HEK293T (cell line): ENCODE measurements at places on chromosomes 12 and 14.

DNA sequence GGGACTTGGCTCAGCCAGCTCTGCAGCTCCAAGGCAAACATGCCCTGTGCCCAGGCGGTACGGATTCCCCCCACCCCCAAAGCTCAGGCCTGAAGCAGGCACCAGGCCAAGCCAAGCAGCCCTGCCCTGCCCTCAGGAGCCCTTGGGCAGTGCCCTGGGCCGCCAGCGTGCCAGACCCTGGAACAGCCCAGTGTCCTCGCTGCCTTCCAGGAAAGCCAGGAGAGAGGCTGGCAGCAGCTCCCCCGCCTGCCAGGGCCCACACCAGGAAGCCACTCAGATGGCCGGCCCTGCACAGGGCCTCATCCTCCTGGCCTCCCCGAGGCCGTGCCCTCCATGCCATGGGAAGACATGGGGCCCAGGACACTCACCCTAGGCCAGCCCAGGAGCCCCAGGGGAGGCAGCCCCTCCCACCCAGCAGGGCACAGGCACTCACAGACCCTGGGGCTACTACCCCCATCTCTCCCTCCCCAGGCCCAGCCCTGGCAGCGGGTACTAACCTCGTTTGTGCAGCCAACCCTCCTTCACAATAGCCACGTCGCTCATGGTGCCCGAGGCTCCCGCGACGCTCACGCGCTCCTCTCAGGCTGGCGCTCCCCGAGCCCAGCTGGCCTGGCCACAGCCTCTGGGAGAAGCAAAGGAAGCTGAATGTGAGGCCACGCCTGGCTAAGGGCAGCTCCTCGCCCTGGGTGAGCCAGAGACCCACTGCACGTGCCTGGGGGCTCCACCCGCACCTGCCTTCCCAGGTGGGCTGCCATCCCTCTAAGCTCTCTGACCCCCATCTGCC is 3.3 kb downstream of the AKT1 start:
- no peak for DNase-seq

DNA sequence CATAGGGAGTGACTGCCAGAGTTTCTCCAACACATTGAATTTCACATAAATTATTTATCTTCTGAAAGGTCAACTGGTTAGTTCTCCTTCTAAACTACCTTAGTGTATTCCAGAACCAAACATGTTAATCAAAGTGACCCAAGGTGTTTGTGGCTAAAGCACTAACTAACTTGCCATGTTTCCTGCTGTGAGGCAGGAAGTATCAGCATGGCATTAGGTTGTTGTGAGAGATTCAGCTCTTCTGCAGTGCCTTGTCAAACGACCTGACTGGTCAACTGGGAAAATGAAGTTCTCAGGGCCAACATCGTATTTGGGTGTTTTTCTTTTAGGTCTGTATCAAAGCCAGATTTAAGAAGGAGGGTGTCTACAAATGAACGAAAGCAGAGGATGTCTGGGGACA is 448.1 kb downstream of the APAF1 start:
- no peak for DNase-seq

DNA sequence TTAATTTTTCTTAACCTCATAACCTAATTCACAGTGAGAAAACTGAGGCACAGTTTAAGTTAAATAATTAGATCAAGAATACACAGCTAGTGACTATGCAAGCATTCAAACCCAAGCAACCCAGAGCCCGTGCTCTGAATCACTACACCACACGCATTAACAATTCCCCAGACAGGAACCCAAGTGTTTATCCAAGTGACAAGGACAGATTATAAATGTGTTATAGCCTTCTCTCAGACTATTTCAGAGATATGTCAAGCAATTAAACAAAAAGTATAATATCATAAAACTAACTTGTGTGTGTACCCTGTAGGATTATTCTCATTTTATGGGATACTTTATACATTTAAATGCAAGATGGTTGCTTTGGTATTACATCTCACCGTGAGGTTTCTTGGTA is 43.8 kb downstream of the MED13L start:
- DNase-seq, result no peak

GRCh38 chr12:66900616-66901015 is 221.7 kb upstream of the GRIP1 start:
- no peak for DNase-seq

DNA sequence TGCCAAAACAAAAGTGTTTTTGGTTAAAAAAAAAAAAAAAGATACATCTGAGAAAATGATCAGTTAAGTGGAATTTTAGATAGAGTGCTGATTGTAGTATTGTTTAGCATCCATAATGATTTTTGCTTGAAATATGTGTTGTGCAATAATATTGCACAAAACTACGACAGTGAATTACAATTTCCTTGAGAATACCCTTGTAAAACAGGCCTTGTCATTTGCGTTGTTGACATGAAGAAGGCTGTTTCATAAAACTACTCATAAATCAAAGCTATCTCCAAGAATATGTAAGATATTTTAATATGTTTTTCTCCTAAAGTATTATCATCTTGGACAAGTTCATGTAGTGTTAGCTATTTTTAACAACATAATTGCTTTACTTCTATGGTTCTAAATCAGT is 1077.0 kb downstream of the LRFN5 start:
- no peak for DNase-seq

DNA sequence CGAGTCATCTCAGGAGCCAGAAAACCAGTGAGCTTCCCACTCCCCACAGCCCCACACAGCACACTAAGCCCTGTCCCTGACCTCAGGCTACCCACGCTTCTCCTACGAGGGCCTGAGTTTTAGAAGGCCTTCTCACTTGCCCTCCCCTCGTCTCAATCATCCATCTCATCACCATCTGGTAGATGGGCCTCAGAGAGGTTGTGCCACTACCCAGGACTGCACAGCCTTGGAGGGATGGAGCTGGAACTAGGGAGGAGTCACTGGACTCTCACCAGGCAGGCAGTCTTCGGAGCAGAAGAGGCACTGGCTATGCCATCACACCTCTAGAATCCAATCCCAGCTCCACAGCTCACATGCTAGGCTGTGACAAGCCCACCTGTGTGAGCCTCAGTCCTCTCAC is 52.3 kb downstream of the ITPK1 start:
- no peak for DNase-seq

DNA sequence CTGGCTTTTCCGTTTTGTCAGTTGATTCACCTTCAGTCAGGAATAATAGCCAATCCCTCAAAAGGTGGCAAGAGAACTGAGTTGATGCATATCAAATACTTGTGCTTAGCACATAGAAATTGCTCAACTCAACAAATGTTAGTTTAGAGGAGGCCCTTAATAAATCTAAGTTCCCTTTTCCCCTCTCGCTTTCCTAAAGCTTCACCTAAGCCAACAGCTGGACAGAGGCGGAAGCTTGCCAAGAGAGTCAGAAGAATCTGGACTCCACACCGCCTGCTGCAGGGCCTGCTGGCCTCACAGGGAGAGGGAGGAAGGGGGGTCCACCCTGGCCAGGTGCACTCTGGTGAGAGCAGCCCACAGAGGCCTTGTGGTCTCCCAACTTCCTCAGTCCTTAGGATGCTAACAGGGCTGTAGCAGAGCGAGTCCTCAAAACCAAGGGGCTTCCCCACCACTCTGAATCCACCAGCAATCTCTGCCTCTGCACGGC is 213.1 kb downstream of the CHST11 start:
- no peak for DNase-seq

- no peak for DNase-seq
These were observed 20.5 kb downstream of the CINP start for GRCh38 chr14:102342238-102342637.

- no peak for DNase-seq
These were observed 12.0 kb upstream of the CRY1 start for GRCh38 chr12:107105410-107105703.

- peak; percentile 50 for DNase-seq
These were observed 614 bp upstream of the ARF6 start for GRCh38 chr14:49892301-49892635.

DNA sequence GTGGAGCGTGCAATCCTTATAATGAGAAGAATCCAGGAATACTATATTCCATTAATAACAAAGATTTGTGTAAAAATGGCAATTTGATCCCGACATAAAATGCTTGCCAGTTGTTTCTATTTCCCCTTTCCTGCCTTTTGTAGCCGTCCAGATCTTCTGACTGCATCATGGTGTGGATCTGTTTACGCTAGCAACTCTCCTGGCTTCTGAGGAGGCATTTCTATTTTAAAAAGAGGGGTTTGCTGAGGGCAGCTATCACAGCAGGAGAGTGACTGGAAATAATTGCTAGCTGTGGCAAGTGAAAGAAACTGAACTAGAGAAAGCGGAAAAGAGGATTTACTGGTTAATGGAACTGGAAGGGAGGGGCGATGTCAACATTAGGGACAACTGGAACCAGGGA is 145.6 kb downstream of the ATP23 start:
- DNase-seq, result no peak

GRCh38 chr14:90692826-90693225 is 123.4 kb downstream of the TTC7B start:
- DNase-seq, result no peak

GRCh38 chr14:64234877-64235651 is 59.1 kb downstream of the ESR2 start:
- no peak for DNase-seq

DNA sequence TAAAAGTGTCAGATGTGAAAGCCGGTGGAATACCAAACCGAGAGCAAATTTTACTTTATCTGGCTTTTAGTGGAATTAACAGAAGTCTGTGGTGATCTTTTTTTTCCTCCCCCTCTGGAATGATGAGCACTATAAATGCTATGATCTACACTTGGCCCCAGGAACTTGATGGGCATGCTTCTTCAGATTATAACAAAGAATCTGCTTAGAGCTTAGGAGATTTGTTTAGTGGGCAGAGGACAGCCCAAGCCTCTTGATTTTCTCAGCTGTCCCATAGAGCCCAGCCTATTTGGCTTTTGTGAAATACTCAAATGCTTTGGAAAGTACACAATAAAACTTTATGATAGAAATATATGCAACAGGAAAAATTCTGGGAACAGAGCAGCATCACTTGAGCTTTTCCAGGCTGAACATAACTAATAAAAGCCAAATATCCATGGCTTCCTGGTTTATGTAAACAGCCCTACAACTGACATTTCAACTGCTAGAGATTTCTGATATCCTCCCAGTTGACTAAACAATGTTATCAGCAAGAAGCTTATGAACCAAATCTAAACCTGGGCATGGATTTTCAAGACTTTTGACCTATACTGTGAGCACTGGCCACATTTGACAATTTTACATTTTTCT is 149.6 kb downstream of the PLXNC1 start:
- no peak for DNase-seq

- no peak for DNase-seq
These were observed 7.7 kb downstream of the GNPTAB start for GRCh38 chr12:101823039-101823438.

DNA sequence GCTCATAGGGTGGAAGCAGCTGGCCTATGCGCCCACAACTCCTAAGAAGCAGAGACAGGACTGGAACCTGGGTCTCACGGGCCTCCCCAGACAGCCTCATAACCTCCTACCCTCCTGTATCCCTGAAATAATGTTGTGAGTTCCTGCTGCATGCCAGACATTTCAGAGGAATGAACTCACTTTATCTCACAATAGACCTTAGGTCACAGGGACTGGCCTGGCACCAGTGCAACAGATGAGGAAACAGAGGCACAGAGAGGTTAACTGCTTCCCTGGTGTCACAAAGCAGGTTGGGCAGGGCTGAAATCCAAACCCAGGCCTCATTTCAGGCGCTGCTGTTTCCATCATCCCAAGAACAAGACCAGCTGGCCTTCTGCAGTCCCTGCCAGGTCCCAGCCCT is 5.3 kb downstream of the PHETA1 start:
- DNase-seq, result no peak

DNA sequence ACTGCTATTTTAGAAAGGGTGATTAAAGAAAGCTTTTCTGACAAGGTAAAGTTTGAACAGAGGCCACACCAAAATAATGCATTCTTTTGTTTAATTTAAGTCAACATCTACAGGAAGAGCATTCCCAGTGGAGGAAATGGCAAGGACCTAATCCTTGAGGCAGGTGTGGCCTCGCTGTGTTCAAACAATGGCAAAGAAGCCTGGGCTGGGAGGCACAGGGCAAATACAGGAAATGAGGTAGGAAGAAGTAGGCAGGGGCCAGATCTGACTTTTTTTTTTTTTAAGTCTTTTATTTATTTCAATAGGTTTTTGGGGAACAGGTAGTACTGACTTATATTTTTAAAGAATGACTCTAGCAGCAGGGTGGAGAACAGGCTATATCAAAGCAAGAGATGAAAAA is 53.5 kb downstream of the ARMH4 start:
- no peak for DNase-seq
